ENCODE measurements at places on chromosomes 13 and 19.
A peak's percentile ranks its signal among the peaks of the same experiment; 100 is the strongest.

DNA sequence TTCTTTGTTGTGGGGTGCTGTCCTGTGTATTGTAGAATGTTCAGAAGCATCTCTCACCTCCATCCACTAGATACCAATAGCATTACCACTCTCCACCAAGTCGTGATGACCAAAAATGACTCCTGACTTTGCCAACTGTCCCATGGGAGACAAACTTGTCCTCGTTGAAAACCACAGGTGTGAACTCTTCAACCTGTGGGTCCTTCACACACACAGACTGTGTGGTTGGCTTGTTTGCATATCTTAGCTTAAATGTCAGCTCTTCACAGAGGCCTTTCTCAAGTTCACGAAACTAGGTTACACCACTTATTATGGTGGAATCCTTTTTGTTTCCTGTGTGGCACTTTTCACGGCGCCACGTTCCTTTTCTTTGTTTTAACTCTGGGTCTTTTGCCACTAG lies 6.8 kb downstream of the GPC5 start:
- no peak for DNase-seq

- peak; percentile 84 for DNase-seq
Measured at GRCh38 chr19:32691952-32692726, 518 bp downstream of the NUDT19 start.

GRCh38 chr13:31015199-31015598 lies 82.7 kb downstream of the TEX26 start:
- DNase-seq, result no peak

- DNase-seq, result no peak
Measured at GRCh38 chr19:45862271-45862563, 730 bp downstream of the SYMPK start.

DNA sequence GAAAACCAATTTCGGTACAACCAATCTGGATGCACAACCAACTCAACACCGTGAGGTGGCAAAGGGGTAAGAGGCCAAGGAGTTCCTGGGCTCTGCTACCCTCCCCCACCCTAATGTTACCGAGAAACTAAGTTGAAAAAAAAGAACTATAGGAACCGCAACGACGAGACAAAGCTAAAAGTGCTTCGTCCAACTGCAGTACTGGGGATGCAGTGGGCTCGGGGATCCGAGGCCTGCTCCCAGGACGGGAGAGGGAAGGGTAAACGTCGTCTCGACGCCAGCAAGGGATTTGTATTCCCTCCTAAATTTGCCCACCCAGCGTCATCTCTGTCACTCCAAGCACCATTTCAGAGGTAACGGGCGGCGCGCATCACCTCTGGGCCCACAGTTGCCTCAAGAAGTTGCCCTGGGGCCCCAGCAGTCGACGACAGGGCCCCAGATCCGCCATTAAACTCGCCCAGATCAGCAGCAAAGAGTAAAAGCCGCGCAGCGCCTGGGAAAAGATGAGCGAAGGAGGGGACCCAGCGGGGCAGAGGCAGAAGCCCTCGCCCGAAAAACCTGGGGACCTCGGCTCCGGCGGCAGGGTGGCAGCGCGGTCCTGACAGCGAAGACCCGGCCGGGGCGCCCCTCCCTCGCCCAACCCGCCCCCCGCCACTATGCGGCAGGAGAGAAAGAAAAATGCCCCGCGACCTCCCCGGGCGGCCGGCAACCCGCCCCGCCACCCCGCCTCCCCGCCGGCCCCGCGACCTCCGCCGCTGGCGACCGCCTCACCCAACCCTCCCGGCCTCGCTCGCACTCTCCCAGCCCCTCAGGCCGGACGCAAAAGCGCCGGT lies 752 bp downstream of the ZMYM5 start:
- peak; percentile 67 for DNase-seq

DNA sequence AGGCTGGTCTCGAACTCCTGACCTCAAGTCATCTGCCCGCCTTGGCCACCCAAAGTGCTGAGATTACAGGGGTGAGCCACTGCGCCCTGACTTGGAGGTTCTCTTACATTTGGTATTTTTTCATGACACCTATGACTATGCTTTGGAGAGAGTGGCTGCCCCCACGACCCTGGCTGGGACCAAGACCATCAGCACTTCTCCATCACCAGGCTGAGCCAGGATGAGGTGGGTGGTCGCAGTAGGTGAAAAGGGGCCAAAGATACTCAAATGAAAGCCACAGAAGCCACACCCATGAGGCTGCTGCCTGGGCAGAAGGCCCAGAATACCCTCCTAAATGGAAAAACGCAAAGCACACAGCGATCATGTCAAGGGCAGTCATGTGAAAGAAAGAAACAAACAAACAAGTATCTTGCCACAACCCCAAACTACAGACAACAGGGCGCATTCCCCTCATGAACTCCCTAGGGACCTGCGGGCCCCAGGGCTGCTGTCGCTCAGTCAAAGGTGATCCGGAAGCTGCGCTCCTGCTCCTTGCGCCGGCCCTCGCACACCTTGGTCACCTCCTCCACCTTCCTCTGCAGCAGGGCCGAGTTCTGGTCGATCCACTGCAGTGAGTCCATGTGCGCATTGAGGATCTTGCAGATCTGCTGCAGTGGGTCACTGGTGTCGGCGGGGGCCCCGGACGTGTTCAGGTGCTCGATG lies 11.2 kb upstream of the IL4I1 start:
- peak; percentile 78 for DNase-seq

- DNase-seq, result no peak
Measured at GRCh38 chr13:93147946-93148345, 78.7 kb upstream of the GPC6 start.

- DNase-seq, result no peak
Measured at GRCh38 chr19:15721268-15721667, 6.6 kb upstream of the OR10H2 start.

- no peak for DNase-seq
Measured at GRCh38 chr13:113397608-113398425, 33.9 kb upstream of the GRTP1 start.

DNA sequence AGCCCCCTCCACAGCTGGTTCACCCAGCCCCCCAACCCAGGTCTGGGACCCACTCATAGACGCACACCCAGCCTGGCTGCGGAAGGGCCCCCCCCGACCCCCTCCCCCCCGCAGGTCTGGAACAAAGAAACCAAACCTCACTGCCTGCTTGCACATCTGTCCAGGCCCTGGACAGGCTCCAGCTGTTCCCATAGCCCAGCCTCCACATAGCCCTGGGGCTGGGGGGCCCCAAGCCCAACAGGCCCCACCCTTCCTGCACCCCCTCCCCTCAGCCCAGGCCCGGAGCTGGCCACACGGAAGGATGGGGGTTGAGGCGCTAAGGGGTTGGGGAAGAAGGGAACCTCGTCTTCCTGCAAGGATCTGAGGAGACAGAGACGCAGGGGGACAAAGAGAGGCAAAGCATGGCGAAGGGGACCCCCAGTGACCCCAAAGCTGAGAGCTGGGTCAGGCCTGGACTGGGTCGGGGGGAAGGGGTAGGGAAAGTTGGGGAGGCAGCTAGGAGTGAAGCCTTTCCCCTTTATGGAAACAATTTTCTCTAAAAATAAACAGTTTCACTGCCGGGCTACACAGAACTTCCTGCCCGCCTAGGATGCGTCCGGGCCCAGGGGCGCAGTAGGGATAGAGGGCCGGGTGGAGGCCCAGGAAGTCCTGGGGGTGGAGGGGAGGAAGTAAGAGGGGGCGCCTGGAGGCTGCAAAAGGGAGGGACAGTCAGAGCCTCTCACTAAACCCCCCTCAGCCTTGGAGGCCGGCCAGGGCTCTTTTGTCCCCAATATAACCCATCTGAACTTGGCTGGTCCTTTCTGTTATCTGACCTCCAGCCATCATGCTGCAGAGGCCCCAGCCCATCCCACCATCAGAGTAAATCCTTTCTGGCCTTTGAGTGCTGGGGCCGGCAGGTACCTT lies 2.4 kb downstream of the KANK2 start:
- no peak for DNase-seq

DNA sequence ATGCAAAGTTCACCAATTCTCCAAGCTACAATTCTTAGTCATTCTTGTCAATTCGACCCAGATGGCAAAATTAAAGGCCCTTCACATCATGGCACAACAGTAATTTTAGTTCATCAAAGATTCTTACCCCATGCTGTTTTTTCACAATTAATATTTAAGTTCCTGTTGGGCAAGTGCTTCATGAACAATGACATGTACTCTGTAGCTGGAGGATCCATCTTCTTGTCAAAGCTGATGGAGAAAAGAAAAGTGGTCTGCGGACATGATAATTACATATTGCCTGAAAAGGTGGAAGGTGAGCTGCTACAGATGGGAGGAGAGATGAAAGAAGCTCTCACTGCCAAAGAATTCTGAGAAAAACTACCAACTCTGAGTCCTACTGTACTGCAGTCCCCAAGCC lies 1370.3 kb upstream of the SLC10A2 start:
- no peak for DNase-seq

GRCh38 chr13:50129081-50129705 lies 113.9 kb downstream of the KCNRG start:
- peak; percentile 22 for DNase-seq

GRCh38 chr13:99743094-99743493 lies 228.5 kb downstream of the ZIC5 start:
- no peak for DNase-seq

DNA sequence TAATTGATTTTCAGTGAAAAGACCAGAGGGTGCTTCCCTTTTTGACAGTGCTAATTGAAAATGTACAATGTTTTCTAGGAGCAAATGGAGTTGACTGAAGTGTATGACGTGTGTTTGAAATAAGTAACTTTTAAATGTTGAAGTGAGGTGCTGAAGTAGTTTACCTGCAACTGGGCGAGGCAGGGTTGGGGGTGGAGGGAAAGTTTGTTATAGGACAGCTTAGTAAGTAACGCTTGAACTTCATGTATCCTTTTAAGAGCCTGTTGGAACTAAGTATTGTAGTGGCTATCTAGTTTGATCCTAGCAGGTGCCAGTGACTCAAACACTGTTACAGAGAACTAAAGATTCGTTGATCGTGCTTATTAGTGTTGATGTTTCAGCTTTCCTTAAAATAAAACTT lies 5.9 kb downstream of the SLAIN1 start:
- no peak for DNase-seq

DNA sequence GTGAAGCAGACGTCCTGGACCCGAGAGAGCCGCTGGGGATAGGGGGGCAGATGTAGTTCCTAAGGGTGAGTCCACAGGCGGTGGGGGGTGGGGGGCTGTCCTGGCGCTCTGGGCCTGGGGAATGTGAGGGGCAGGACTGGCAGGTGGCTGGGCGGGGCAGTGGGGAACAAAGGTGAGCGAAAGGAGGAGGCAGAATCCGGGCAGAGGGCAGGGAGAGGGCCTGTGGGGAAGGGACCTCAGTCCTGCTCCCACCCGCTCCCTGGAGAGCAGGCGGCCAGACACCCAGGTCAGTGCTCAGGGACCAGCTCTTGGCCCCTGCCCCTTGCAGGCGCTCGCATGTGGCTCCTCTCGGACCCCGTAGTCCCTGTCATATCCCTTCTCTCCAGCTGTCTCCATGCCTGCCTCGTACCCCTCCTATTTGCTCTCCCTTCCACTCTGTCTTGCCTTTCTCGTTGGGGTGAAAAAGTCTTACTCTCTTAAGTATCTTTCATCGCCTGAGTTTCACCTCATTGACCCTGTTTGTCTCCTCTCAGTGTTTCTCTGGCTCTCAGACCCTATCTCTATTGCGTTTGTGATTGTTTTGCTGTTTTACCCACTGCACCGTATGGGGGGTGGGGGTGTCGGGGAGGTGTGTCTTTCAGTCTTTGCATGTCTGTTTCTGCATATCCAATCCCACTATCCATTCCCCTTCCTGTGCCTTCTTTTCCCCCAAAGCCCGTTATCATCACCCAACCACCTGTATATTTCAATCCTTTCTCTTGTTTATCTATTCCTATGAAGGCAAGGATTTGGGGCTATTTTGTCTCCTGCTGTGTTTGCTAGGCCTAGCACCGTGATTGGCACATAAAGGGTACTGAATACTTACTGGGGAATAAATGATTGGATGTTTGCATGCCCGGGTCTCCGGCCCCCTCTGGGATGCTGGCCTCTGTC lies 5.8 kb downstream of the SPHK2 start:
- no peak for DNase-seq

DNA sequence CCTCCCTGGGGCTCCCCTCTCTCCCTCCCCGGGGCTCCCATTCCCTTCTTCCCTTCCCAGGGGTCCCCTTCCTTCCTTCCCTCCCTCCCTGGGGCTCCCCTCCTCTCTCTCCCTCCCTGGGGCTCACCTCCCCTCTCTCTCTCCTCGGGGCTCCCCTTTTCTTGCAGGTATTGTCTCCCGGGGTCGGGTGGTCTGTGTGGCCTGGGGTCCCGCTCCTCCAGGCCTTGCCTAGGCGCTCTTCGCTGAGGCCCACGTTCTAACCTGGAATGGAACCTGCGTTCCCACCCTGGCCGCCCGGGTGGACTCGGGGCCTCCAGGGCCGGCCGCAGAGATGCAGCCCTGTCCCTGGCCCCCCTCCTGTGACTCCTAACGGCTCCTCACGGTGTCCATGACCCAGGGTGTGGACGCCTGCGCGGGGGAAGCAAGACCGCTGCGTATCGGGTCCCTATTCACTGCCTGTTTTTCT lies 940 bp upstream of the DCUN1D2 start:
- peak; percentile 33 for DNase-seq

GRCh38 chr13:71864094-71864985 lies 2.7 kb downstream of the DACH1 start:
- DNase-seq, result no peak

- DNase-seq, result no peak
Measured at GRCh38 chr13:93268327-93269028, 41.9 kb downstream of the GPC6 start.

GRCh38 chr13:91220872-91221271 lies 126.6 kb upstream of the MIR17HG start:
- DNase-seq, result no peak

DNA sequence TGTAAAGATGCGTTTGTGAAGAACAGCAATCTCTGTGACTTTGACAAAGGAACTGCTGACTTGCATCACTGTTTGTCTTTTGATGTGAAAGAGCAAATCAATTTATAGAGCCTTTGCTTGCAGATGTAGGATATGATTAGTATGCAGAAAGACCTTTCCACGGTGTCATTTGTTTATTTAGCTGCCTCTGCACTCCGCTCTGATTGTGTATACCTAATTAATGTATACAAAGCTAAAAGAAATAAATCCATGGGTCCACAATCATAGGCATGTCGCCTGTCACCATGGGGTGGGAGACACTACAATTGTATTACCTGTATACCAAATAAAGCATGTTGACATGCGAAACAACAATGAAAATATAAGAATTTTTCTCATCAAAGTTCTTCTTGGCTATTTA lies 410.7 kb downstream of the MZT1 start:
- DNase-seq, result no peak

DNA sequence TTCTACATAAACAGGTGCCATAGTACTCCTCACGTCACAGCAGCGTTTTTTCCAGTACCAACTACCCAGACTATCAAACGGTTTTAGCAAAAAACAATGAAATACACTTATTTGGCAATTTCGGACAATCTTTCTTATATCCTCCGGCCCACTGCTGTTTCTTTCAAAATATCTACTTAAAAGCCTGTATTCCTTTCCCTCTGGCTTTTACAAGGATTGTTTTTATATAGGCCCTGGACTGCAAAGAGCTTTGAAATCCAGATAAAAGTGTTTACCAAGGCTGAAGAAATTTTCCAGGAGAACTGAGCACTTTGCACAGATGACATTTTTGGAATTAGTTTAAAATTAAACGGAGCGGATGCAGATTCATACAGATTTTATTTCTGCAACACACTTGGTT lies 255.9 kb upstream of the STARD13 start:
- no peak for DNase-seq

- no peak for DNase-seq
Measured at GRCh38 chr19:1828279-1829238, 16.5 kb upstream of the ATP8B3 start.
